Mesendoderm (in vitro differentiated cells): ENCODE measurements at places on chromosomes 3 and 15.

DNA sequence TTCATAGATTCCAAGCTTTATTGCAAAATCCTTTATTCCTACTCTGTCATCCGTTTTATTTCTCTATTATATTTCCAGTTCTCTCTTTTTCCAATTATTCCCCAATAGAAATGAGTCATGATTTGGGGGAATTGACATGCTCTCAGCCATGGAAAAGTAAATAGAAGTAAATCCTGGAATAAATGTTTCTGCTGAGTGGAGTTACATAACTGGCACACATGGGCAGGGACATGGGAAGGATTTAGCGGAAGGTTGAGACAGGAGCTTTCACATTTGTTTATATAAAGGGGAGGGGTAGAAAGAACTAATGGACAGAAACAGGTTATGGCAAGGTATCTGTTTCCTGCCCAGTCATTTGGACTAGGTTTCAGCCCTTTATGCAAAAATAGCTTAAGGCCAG is 221.6 kb downstream of the PLOD2 start:
- no peak for DNase-seq

DNA sequence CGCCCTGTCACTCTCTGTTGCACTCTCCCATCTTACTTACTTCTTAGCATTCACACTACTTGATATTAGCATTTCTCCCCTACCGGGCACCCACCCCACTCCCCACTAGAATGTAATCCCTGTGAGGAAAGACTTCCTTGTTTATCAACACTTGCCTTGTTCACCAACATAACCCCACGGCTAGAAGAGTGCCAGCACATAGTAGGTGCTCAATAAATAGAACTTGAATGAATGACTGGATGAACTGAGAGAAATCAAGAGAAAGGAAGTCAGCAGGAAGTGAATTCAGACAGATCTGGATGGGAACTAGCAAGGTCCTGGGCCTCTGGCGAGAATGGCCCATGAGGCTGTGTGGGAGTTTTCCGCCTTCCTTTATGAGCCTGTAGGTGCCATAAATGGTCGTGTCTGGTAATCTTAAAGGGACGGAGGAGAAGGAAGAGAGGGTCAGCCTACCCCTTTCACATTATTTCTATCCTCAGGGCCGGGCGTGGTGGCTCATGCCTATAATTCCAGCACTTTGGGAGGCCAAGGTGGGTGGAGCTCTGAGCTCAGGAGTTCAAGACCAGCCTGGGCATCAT is 42.4 kb upstream of the HERC1 start:
- no peak for DNase-seq

- no peak for DNase-seq
Measured at GRCh38 chr3:37944391-37944842, 46.2 kb upstream of the VILL start.

DNA sequence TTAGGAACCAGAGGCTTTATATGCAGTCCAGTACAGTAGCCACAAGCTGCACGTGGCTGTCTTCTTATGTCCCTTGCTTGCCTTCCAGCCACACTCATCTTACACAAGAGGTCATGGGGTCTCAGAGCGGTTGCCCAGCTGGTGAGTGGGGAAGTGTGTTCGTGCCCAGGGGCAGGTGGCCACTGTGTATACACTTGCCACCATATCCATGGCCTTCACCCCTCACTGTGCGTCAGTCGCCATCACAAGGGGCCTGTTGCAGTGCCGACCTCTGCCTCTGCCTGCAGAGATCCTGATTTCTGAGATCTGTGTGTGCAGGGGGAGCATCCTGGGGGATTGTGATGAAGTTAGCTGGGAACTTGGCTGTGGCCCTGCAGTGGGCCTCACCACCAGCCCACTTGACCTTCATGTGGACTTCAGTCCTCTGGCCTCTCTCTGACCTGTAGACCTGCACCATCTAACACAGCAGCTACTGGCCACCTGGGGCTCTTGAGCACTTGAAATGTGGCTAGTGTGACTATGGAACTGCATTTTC is 43.1 kb upstream of the SACM1L start:
- no peak for DNase-seq

DNA sequence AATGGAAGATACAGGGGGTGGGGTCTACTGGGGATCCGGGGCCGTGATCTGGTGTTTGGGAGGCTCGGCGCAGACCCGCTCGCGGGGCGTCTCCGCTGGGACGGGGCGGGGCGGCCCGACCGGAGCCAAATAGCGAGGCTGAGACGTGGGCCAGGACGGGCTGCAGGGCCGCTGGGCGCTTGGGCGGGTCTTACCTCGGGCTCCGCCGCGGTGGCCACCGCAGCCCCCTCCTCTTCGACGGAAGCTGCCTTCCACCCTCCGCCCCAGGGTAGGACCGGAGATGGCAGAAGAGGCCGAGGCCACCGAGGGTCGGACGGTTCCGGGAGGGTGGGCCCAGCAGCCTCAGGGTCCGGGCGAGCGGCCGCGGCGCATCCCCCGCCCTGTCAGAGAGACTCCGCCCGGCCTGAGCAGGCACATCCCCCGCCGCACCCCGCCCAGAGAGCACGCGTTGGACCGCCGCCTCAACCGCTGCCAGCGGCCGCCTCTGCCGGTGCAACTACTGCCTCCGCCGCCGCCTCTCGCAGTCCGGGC is 399 bp downstream of the MYO9A start:
- peak; percentile 84 for DNase-seq

DNA sequence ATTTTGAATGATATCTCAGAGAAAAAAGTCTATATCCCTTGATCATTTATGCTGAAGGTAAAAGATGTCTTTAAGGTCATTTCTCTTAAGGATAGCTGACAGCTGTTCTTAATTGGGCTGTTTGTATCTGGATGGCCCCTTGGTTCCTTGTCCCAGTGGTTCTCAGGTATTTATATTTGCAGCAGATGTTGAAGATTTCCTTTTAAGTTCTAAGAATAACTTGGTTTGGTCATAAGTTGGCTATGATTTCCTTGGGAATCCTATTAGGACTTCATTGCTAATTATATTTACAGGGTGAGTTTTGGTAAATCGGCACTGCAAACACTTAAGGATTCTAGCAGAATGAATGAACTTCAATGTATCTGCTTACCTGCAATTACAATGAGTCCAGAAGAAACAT is 460.4 kb upstream of the SGO1 start:
- DNase-seq: no peak

DNA sequence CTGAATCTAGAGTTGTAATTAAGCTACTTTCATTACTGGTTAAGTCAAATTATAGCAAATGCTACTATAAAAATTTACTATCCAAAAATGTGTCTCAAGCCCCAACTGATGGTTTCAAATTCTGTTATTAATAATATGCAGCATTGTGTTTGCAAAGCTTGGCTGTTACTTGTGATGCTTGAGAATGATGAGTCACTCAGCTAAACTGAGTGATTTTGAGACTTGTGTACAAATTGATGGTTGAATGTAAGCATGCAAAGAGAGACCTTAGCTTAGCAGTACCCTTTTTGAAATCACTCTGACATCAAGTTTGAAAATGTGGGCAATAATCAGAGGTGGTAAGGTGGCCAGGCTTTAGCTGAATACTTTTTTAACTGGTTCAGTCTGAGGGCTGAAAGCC is 27.6 kb downstream of the OPA1 start:
- DNase-seq: no peak

DNA sequence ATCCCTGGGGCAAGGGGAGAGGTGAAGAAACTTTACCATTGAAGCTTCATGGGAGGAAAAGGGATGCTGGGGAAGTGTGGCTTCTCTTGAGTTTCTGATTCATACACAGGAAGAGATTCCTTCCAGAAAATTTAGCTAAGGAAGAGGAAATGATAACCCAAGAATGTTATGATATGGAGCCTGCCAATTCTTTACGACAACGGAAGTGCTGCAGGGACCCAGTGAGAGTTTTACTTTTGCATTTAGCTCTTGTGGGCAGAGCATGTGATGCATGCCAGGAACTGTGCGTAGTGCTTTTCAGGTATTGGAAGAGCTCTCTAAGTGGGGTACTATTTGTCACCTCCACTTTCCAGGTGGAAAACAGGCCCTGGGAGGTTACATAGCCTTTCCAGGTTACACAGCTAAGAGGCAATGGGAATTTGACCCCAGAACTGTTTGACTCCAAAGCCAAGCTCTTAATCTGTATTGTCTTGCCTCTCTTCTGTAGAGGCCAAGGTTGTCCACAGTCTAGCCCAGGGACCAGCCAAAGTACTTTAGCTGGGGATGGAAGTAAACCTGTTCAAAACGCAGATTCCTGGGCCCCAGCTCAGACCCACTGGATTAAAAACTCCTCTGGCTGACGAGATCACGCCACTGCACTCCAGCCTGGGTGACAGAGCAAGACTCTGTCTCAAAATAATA is 23.0 kb downstream of the CMTM7 start:
- no peak for DNase-seq

GRCh38 chr3:39147711-39148434 is 5.5 kb downstream of the CSRNP1 start:
- peak; percentile 77 for DNase-seq
